A549 treated with GW870086 at 1 μM for 4 hours (cell line): ENCODE measurements at places on chromosomes 3 and 15. TPM values are rescaled to one million over a fixed set of nuclear protein-coding genes. Genes with fewer than 3 reads are reported as not detected.

The MESD gene
- total RNA-seq, result 36.2 to 38.0 TPM (median 37.3 TPM) in 5 replicates

The UROC1 gene
- not detected in 5 replicates for total RNA-seq

The NFKBIZ gene
- total RNA-seq, result 4.9 to 7.6 TPM (median 6.6 TPM) in 5 replicates

The ERC2 gene
- total RNA-seq, result not detected in 5 replicates
